Activated CD8-positive, alpha-beta T cell treated with anti-CD3 and anti-CD28 coated beads for 36 hours (primary cell): ENCODE measurements at places on chromosomes 3 and 15. TPM values are rescaled to one million over a fixed set of nuclear protein-coding genes. Genes with fewer than 3 reads are reported as not detected.

Gene SERPINI1
- 1.0 TPM for total RNA-seq

DNA sequence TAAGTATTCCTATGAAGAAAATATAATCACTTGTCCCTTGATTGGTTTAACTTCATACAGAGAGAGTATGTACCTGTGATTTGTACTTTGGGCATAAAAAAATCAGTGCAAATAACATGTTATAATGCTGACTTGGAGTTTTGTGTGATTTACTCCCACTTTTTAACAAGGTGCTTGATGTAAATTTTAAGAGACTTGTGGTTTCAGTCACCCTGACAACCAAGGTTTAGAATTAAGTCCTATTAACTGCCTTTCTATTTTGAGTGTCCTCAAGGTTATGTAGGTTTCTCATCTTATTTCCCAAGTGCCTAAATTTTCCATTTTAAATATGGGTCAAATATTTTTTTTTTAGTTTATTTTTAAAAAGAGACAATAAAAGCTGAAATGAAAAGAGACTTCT is 244.6 kb downstream of the CADPS start:
- H3K27me3 ChIP-seq: peaks cover 4% of the 10 kb centered on the region
- H3K27ac ChIP-seq: no peak overlapping the region
- no peak for DNase-seq
- no peak overlapping the region for H3K4me3 ChIP-seq
- H3K36me3 ChIP-seq: no peaks in the 10 kb centered on the region

DNA sequence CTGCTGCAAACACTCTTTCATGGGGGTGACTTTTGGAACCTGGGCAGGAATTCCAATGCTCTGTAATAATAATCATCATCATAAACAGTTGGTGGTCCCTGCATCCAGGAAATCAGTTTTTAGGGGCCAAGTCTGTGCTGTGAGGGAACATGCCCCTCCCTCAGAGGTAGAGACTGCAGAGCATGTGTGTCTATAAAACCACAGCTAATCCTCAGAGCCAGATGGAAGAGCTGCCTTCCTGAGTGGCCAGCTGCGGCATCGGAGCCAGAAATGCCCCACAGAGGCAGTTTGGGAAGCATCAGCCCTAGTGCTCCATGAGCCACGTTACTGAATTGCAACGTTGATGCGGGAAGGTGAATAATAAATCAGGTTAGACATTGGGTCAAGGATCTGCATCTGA is 12.9 kb upstream of the TPM1 start:
- H3K27ac ChIP-seq: no peak overlapping the region
- H3K4me3 ChIP-seq: no peak overlapping the region
- no peak for DNase-seq
- H3K27me3 ChIP-seq: peaks cover 12% of the 10 kb centered on the region

DNA sequence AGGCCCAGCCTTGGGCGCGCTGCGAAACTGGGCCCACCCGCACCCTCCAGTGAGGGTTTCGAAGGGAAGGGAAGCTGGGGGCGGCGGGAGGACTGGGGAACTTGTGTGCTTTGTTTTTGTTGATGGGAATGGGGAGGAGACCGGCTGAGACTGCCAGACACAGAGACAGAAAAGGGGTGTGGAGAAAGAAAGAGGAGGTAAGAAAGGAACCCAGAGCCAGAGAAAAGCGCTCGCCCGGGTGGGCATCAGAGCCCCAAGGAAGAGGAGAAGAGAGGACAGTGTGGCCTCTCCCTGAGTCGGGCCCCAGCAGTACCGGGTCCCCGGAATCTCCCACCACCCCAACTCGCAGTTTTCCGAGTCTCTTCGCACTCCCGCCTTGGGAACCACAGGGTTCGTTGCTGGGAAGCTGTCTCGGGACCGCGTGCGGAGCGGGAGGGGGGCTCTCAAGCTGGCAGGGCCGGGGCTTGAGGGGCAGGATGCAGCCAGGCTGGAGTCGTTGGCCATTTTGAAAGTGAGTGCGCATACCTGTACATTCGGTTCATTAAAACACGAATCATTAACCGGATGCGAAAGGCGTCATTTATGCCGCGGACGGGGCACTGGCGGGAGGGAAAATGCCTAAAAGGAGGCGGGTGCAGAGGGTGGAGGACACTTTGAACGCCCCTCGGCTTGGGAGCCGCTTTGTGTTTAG is 3.1 kb downstream of the SKOR1 start:
- no peaks in the 10 kb centered on the region for H3K36me3 ChIP-seq
- H3K27ac ChIP-seq: no peak overlapping the region
- peaks cover 73% of the 10 kb centered on the region for H3K27me3 ChIP-seq
- peaks cover 40% of the 10 kb centered on the region for H3K4me1 ChIP-seq
- no peak overlapping the region for H3K4me3 ChIP-seq

GRCh38 chr15:43299411-43299810 is 31.0 kb downstream of the LCMT2 start:
- no peak overlapping the region for H3K27ac ChIP-seq
- H3K36me3 ChIP-seq: no peaks in the 10 kb centered on the region
- H3K4me3 ChIP-seq: no peak overlapping the region
- H3K4me1 ChIP-seq: no peaks in the 10 kb centered on the region

DNA sequence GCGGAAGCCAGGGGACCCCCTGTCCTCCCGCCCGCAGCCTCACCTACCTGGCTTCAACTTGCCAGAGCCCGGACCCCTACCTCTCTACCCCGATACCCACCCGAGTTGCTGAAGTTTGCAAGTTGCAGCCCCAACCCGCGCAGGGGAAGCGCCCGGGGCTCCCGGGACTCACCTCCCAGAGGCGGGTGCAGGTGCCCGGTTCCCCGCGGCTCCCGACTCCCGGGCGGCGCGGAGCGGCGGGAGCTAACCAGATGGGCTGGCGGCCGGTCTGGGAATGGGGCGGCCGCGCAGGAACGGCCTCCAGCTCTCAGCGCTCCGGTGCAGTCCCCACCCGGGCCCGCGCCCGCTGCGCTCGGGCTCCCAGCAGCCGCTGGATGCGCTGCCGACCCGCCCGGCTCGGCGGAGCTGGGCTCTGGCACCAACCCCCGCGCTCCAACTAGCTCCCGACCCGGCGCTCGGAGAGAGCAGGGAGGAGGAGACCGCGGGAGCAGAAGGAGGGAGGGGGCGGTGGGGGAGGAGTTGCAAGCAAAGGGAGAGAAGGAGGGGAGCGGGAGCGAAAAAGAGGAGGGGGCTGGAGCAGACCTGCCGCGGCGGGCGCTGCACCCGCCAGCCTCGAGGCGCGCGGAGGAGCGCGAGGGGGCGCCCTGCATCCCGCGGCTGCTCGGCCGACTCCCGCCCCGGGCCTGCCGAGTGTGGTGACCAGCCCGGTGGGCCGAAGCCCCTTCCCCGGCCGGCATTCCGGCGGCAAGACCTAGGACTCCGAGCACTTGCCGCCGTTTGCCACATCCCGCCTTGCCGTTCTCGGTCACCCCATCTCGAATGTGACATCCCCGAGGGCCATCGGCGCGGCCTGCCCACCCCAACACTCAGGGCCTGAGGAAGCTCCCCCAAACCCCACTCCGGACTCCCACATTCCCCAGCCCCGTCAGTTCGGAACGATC is at the start of gene SEMA5B:
Gene SEMA5B, minus strand, starts transcription at position 472 of the 941 bp plus-strand sequence. CDS start 66,500 bp downstream, outside the sequence.
- no peak within 1 kb of the TSS for H3K27ac ChIP-seq
- H3K36me3 ChIP-seq: no peaks in the 10 kb centered on the region
- H3K27me3 ChIP-seq: peaks cover 62% of the 10 kb centered on the region
- peaks cover 13% of the 10 kb centered on the region for H3K4me1 ChIP-seq

GRCh38 chr15:73923488-73924164 is 2.6 kb upstream of the LOXL1 start:
- DNase-seq: no peak
- H3K4me1 ChIP-seq: peaks cover 43% of the 10 kb centered on the region
- peaks cover 9% of the 10 kb centered on the region for H3K36me3 ChIP-seq
- peak overlapping the region; percentile 82 for H3K27ac ChIP-seq

DNA sequence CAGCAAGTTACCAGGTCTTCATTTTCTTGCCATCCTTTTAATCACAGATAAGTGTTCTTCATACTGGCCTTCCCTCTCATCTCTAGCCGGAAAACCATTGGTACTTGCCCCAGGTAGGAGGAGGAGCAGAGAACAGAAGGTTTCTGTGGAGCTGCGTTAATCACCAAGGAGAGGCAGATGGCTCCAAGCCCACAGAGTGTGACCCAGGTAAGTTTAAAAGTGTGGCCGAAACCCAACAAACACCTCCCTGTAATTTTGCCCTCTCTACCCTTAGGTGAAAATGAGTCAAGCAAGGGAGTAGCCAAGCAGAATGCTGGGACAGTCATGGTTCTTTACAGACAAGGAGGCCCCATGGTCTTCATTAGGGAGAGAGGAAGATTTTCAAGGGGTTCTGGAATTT is 37.3 kb downstream of the NFKBIZ start:
- H3K27ac ChIP-seq: no peak overlapping the region
- no peak for DNase-seq
- H3K36me3 ChIP-seq: no peaks in the 10 kb centered on the region
- no peak overlapping the region for H3K4me3 ChIP-seq
- H3K27me3 ChIP-seq: no peaks in the 10 kb centered on the region

Gene CLN6
- total RNA-seq: 43.1 TPM

DNA sequence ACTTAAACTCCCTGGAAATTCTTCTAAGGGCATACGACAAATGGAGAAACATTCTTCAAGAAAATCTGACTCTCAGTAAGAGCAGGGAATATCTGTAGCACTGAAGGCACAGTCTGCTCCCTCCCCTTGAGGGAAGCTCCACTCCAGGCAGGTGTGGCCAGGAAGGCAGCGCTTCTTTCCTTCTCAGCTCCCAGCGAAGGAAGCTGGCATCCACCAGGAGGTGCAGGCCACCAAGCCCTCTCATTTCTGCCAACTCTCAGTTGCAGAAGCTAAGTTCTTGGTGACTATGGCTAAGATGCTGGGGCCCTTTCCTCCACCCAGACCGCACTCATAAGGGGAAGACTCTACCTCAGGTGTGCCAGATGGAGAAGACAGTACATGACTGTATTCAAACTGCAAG is 37.7 kb upstream of the SLC41A3 start:
- H3K36me3 ChIP-seq: no peaks in the 10 kb centered on the region
- no peaks in the 10 kb centered on the region for H3K27me3 ChIP-seq
- no peak for DNase-seq
- H3K27ac ChIP-seq: no peak overlapping the region

Gene CFAP91
- not detected for total RNA-seq

DNA sequence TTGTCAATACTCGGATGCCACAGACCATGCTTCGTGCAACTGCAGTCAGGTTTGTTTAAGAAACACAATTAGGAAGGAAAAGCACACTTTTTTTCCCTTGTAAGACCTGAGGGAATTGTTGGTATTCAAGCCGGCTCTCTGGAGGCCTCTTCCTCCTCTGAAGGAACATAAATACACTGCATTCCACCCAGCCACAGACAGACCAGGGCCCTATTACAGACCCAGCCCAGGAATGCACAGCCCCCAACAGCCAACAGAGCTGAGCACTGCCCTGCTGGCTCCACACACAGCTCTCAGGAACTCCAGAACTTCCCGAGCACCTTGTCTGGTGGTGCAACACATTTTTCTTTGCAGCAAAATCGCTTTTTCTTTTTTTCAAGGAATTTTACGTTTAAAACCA is 488.7 kb upstream of the PROK2 start:
- H3K27ac ChIP-seq: no peak overlapping the region
- H3K27me3 ChIP-seq: peaks cover 3% of the 10 kb centered on the region
- H3K4me3 ChIP-seq: no peak overlapping the region
- DNase-seq: no peak
- no peaks in the 10 kb centered on the region for H3K36me3 ChIP-seq
- H3K4me1 ChIP-seq: peaks cover 28% of the 10 kb centered on the region

DNA sequence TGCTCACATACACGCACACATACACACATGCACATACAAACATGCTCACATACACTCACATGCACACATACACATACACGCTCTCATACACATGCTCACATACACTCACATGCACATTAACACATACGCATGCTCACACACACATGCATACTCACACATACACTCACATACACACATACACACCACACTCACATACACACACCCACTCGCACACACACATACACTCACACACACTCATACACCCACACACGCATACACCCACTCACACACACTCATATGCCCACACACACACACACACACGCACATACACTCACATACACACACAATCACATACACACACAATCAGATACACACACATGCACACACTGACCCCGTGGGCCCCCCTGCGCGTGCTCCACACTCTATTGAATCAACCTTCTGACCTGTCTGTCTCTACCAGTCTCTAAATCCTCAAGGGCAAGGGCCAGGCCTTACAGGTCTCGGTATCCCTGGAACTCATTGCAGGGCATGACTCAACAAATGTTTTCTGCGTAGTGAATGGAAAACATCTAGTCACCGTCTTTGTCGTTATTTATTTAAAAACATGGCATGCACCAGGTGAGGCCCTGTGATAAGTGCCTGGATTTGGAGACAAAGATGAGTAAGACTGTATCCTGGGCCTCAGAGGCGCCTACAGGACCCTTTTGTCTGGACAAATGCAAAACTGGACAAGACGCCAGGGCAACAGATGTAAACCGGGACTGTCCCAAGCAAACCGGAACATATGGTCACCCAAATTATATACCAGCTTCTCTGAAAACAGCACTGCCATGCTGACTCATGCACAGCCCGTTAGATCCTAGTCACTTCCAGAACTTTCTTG is 41.8 kb downstream of the GRK7 start:
- H3K27me3 ChIP-seq: no peaks in the 10 kb centered on the region
- no peaks in the 10 kb centered on the region for H3K36me3 ChIP-seq
- H3K4me3 ChIP-seq: no peak overlapping the region
- no peak overlapping the region for H3K27ac ChIP-seq

GRCh38 chr3:169305460-169305859 is 358.1 kb downstream of the MECOM start:
- no peak overlapping the region for H3K4me3 ChIP-seq
- no peaks in the 10 kb centered on the region for H3K4me1 ChIP-seq
- H3K27me3 ChIP-seq: peaks cover 2% of the 10 kb centered on the region

DNA sequence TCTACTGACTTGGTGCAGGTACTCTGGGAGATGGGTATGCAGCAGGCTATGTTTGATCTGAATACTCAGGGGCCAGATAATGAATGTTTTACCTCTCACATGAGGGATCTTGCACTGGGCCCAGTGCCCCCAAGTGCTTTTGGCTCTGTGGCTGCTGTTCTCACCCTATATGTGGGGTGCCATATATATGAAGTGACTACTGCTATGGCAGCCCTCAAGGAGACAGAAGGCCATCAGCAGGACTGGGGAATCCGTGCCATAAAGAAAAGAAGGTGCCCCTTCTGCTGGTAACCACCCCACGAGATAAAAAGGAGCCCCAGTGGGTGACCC is 302.1 kb downstream of the ZPLD1 start:
- H3K36me3 ChIP-seq: no peaks in the 10 kb centered on the region
- H3K27ac ChIP-seq: no peak overlapping the region
- no peaks in the 10 kb centered on the region for H3K27me3 ChIP-seq
- no peaks in the 10 kb centered on the region for H3K4me1 ChIP-seq
- DNase-seq: no peak

Gene SRGAP3
- 2.5 TPM for total RNA-seq

Gene HES1
- not detected for total RNA-seq

DNA sequence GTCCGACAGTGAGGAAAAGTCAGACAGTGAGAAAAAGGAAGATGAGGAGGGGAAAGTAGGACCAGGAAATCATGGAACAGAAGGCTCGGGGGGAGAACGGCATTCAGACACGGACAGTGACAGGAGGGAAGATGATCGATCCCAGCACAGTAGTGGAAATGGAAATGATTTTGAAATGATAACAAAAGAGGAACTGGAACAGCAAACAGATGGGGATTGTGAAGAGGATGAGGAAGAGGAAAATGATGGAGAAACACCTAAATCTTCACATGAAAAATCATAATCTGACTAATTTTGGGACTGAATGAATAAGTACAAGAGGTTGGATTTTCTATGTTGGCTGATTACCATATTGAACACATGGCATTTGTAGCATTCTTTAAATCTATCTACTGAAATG is 26.2 kb downstream of the SEC62 start:
- no peaks in the 10 kb centered on the region for H3K27me3 ChIP-seq
- H3K27ac ChIP-seq: peak overlapping the region; percentile 7
